CD4-positive, alpha-beta T cell treated with Interleukin-1 beta for 1 hour (primary cell): ENCODE measurements at places on chromosomes 2 and 18.

DNA sequence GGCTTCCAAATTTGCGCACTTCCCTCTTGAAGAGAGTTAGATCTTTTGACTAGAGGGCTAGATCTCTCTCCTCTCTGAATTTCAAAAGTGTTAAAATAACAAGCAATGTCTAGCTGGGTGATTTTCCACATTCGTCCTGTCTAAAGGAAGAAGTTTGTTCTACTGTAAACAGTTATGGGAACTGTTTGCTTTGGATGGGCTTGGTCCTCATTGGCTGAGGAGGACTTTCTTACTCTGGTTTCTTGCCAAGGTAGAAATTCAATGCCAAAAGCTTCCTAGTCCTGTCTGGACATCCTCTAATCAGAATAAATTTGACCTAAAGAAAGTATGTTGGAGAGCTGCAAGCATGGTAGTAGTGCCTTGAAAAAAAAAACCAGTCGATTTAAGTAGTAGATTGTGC is 47.4 kb upstream of the RAPH1 start:
- DNase-seq: no peak

GRCh38 chr18:22272242-22272641 is 102.9 kb downstream of the GATA6 start:
- DNase-seq: no peak

- no peak for DNase-seq
Observed at GRCh38 chr2:200627110-200627770, 41.4 kb downstream of the AOX1 start.

GRCh38 chr2:234544659-234545611 is 48.1 kb upstream of the ARL4C start:
- peak; percentile 69 for DNase-seq

GRCh38 chr18:51643483-51643882 is 446.0 kb upstream of the MEX3C start:
- DNase-seq: no peak

GRCh38 chr2:149098701-149099100 is 60.2 kb downstream of the LYPD6B start:
- DNase-seq: no peak

GRCh38 chr18:11496526-11497172 is 112.7 kb upstream of the SLC35G4 start:
- no peak for DNase-seq

DNA sequence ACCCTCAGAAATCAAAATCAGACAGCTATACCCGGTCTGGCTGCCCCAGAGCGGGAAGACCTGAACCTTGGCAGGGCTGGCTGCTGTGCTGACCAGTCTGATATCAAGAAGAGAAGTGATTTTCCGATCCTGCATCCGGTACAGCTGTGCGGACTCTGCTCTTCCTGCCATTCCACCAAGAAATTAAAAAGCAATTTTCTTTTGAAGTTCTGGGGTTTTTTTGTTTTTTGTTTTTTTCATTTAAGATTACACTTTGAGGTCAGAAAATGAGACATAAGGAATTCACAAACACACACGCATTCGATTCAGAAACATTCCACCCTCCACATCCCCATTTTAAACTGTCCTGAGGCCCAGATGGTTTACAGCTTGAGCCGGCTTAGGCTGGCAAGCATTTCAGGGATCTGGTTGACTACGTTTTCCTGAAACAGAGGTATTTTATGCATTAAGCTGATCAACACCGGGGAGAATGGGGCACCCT is 156.5 kb downstream of the COL6A3 start:
- DNase-seq: no peak

DNA sequence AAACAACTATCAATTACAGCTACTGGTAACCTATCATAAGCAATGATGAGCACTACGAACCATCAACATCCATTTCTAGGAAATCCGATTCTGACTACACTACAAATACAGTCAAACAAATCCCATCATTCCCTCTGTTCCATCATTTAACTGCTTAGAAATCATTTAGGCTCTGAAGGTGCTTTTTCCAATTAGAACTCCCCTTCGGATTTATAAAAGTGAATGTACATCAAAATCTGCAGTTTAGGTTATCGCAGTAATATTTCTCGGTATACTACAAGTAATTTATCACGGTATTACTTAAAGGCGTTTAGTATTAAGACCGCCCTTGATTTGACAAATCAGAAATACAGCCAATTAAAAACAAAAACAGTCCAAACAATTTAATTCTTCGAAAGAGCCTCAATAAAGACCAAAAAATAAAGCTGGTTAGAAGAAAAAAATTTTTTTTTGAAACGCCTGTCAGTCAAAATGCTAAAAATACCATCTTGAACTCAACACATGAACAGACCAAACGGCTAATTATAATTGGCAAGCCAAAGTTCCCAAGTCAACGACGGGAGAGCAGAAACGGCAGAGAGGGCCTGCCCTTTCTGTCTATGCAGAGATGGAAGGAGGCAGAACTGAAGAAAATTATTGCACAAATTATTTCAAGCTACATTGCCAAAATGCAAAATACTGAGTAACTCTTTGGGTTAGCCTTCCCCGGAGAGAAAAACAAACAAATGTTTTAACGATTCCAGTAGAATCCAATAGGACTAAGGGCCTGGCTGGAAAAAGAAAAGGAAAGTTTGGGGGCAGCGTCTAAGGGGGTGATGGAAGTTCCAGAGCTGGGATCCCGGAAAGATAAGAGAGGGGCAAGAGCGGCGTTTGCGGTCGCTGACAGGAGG is 1.2 kb downstream of the VPS54 start:
- no peak for DNase-seq

GRCh38 chr2:133674433-133675331 is 106.4 kb upstream of the NCKAP5 start:
- DNase-seq: no peak

DNA sequence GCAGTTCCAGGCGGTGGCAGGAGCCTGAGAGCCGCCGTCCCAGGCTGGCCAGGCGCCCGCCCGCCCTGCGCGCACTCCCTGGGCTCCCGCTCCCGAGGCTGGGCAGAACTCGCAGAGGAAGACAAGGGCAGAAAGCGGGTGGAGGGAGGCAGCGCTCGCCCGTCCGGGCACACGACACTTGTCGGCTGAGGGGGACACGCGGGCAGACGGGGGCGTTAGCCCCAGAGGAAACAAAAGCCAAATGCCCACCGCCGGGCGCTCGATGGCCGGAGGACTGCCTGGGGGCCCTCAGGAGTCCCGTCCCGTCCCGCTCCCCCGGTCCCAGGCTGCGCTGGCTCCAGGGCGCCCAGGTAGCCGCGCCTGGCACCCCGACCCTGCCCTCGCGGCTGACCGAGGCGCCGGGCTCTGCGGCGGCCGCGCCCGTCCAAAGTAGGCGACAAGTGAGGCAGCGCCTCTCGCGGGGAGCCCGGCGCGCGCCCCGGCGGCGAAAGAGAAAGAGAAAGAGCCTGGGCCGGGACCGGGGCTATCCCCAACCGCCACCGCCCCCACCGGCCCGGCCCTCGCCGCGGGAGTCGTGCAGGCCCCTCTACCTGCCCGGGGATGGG is 491 bp downstream of the L3MBTL4 start:
- DNase-seq: peak; percentile 59

GRCh38 chr2:236959036-236959435 is 126.7 kb upstream of the COPS8 start:
- DNase-seq: no peak

- no peak for DNase-seq
Observed at GRCh38 chr18:21991081-21991534, 178.3 kb upstream of the GATA6 start.

DNA sequence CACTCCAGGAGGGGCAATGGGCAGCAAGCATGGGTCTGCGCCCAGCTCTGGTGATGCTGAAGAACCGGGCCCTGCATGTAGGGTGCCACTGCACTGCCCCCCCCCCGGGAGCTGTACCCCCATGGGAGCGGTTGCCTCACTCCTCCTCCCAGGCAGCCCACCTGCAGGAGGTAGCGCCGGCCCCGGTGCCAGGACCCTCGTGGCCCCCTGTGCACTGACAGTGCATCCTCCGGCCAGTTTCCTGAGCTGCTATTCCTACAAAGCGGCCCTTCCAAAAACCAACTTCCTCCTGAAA is 109.4 kb downstream of the ZNF516 start:
- DNase-seq: no peak

- no peak for DNase-seq
Observed at GRCh38 chr2:26295511-26295910, 50.4 kb upstream of the SELENOI start.

DNA sequence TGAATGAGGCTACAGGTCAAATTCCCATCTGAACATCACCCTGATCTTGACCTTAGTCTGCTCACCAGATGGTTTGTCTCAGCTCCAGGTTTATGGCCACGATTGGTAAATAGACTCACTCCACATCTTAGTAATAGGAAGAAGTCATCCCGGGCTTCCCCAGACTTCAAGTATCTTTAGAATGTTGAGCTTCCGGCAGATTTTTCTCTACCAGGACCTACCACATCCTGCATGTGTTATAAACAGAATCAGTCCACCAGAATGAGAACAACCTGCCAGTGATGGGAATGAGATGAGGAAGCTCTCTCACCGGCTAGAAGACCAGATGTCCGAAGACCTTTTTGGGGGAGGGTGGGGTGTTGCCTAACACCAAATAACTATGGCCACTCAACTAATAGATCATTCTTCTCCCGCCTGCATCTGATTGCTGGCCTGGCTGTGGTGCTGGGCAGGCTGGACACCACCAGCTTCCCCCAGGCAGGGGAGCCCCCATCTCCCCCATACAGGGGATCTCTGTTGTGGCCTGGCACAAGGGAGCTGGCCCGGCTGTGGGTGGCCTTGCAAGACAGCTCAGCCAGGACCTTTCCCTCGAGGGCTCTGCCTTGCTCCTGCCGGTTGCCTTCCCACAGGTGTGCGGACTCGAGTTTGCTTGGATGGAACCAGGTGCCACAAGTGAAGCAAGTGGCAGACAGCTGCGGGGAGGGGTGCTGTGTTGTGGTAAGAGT is 88.5 kb downstream of the SH3RF3 start:
- peak; percentile 15 for DNase-seq

DNA sequence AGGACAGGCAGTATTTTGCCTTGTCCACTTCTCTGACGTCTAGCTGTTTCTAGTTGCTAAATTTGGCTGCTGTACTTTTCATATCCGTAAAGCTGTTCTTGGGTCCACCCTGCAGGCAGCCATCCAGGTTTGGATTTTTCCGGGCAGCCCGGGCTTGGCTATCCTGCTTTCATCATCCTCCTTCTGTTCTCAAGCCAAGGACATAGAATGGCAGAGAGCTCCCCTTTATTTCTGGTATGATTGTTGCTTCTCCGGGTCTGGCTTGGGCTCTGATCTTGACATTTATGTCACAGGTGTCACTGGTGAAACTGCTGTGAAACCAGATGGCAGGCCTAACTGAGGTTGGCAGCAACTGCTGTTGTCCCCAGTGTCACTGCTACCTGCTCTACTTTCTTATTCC is 35.5 kb downstream of the SCN2A start:
- DNase-seq: no peak

- no peak for DNase-seq
Observed at GRCh38 chr2:43123486-43123885, 102.9 kb downstream of the ZFP36L2 start.

- DNase-seq: no peak
Observed at GRCh38 chr2:208671886-208672680, 265.5 kb downstream of the PTH2R start.

- DNase-seq: no peak
Observed at GRCh38 chr2:72921853-72922252, 4.5 kb downstream of the EMX1 start.

GRCh38 chr2:102276549-102277201 is 34.7 kb upstream of the IL1RL1 start:
- no peak for DNase-seq

- no peak for DNase-seq
Observed at GRCh38 chr2:100257939-100258338, 64.4 kb downstream of the LONRF2 start.
